Activated gamma-delta T cell treated with Interleukin-2 at 50 U/mL for 16 hours (primary cell): ENCODE measurements at places on chromosomes 16 and 17.

GRCh38 chr16:4053301-4053845 lies 62.9 kb downstream of the ADCY9 start:
- no peak for DNase-seq

DNA sequence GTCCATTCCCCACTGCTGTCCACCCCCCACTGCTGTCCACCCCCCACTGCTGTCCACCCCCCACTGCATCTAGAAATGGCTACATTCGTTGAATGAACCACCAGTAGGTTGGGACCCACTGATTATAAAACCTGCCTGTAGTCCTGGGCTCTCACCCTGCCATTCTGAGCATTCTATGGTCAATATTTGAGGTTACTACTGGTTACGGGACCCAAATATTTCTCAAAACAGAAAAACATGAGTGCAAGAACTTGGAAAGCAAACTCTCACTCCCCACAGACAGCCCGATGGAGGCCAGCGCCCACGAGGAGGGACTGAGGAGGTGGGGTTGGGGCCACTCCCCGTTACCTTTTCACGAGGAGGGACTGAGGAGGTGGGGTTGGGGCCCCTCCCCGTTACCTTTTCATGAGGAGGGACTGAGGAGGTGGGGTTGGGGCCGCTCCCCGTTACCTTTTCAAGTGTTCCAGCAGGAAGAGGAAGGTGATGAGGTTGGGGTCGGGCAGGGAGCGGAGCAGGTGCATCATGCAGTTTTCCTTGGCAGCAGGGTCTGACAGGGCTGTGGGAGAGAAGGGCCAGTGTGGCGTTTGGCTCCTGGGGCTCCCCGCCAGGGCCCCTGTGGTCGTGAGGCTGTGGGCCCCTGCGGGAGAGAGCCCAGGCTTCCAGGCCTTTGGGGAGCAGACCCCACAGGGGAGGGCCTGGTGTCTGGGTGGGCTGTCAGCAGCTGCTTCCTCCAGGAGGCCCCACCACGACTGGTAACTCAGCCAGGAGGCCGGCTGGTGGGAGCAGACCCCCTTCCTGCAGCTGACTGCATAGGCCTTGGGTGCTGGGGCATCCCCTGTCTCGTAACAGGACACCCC lies 12.5 kb downstream of the TIMM22 start:
- DNase-seq = no peak

DNA sequence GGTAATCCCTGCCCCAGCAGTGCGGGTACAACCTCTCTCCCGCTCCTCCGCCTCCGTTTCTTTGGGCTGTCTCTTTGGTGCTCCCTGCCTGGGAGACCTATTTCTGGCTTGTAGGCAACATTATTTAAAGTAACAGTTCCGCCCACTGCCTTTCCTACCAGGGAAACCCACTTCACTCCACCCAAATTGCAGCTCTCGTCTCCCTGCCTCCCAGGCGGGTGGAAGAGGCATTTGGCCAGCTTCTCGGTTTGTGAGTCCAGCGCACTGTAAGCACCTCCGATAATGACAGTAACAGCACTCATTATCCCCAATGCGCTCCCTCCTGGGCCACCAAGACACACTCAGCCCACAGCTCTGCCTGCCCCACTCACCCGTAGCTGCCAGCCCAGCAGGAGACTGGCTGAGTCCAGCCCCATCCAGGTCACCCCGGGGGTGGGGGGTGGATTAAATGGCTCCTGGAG lies 165.1 kb upstream of the CDC42EP4 start:
- DNase-seq = no peak

GRCh38 chr17:49390548-49391324 lies 23.9 kb downstream of the PHB1 start:
- peak; percentile 10 for DNase-seq

DNA sequence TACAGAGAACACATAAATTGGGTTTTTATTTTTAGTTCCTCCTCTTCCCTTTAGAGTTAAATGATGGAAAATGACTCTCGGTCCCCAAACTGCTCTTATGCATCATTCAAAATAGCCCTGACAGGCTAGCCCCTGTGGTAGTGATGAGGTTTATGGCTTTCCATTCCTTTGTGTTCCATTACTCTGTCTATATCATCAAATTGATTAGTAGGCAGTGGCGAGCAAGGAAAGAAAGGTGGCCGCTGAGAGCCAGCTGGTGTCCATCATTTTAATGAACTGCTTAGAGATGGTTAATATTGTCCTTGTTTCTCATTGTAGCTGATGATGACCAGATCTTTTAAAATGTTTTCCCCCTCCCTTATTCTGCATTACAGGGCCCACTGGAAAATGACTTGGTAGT lies 179.5 kb downstream of the PHKB start:
- DNase-seq = no peak

GRCh38 chr17:60508384-60508980 lies 17.6 kb downstream of the APPBP2 start:
- DNase-seq = no peak

- peak; percentile 61 for DNase-seq
Measured at GRCh38 chr16:4116325-4117249, at the start of gene ADCY9. ADCY9 (minus strand) TSS chr16:4116442; CDS start chr16:4115442, 1,000 bp downstream.

- DNase-seq = no peak
Measured at GRCh38 chr17:27396045-27396444, 60.2 kb upstream of the KSR1 start.

DNA sequence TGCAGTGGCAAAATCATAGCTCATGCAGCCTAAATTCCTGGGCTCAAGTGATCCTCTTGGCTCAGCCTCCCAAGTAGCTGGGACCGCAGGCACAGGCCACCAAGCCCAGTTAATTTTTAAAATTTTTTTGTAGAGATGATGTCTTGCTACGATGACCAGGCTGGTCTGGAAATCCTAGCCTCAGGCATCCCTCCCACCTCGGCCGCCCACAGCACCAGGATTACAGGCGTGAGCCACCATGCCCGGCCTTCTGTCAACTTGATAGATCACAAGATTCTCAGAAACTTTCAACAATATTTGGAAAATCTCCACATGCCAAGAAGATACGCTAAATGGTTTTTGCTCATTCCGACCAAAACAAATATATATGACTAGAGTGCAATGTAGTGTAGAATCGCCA lies 111.0 kb downstream of the ADCY9 start:
- DNase-seq = no peak

DNA sequence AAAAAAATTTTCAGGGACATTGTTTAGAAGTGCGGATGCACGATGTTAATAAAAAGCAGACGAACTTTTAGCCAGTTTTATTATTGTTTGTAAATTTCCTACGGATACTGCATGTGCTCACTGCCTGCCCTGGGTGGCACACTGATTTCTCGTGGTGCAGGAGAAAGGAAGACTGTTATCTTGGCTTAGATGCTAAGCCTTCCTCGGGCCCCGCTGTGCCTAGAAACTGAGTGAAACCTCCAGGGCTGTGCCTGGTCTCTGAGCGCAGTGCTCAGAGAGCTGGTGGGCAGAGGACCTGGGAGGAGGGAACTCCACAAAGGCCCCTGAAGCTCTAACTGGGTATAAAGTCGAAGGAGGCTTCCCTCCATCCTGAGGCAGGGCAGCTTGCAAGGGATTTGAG lies 35.4 kb upstream of the TNRC6C start:
- DNase-seq = no peak

DNA sequence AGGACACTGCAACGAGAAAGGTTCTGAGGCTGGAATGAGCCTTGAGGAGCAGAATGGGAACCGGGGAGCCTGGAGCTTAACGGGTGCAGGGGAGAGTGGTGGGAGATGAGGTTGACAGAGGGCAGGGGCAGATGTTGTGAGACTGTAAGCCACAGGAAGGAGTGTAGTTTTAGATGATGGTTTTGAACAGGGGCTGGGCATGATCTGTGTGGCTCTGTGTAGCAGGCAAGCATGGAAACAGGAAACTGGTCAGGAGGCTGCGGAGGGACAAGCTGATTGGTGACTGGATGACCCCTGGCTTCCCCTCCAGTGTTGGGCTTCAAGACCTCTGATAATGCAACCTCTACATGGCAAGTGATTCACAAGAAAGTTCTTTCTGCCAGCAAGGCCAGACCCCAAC lies 1.4 kb upstream of the CNGB1 start:
- DNase-seq = no peak

DNA sequence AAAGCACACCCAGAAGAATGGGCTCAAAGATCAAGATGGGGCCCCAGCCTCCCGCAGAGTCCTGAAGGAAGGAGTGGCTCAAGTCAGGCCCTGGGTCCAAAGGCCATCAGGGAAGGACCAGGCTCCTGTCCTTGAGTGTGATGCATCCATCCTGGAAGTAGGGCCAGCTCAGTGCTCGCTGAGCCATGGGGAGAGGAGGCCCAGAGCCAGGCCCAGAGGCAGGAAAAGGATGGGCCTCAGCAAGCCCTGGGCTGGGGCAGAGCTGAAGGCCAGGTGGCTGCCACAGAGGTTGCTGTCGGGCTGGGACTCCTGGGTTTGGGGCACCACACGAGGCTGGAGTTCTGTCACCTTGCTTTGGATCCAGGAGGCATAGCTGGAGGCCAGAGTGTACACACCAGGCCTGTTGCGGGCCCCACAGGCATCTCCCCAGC lies 3.7 kb downstream of the PRSS8 start:
- no peak for DNase-seq

DNA sequence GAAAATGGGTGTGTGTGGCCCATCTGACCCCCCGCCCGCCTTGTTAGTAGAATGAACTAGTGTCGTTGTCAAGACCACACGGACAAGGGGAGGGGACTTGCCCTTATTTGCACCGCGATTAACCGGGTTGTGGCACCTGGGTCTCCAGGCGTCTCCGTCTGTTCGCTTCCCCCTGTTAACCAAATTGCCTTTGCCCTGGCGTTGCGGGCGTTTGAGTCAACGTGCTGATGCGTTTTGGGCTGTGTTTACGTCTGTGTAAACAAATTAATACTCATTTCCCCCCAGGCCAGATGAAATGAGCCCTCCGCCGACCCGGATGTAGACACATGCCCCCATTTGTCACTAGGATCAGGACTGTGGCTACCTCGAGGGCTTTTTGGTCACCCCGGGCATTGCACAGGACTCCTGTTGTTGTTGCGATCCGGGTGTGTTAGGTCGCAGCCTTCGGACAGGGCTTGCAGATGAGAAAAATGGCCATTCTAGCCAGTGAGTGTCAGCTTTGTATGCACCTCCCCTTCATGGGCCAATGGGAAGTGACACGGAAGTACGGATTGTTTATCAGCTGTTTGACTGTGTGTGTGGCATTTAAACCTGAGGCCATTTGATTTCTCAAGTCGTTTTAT lies 906 bp downstream of the RBL2 start:
- DNase-seq = peak; percentile 63

GRCh38 chr16:17887963-17888362 lies 417.2 kb upstream of the XYLT1 start:
- DNase-seq = no peak

- peak; percentile 69 for DNase-seq
Measured at GRCh38 chr17:4947411-4948165, 742 bp downstream of the PFN1 start.

- no peak for DNase-seq
Measured at GRCh38 chr16:70467113-70467512, 12.7 kb downstream of the FCSK start.

- no peak for DNase-seq
Measured at GRCh38 chr16:53198933-53199332, 144.1 kb downstream of the CHD9 start.

DNA sequence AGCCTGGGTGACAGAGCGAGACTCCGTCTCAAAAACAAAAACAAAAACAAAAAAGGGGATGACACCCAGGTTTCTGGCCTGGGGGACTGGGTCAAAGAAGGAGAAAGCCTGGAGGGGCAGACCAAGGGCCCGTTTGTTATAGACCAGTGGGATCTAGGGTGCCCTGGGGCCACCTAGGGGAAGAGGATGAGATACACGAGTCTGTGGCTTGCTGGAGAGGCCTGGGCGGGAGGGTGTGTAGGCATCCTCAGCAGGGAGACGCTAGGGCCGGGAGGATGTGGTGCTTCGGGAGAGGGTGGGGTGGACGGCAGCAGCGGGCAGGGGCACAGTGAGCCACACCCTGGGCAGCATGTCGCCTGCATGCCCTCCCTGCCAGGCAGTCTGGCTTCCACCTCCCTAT lies 17.1 kb upstream of the CRK start:
- DNase-seq = no peak

DNA sequence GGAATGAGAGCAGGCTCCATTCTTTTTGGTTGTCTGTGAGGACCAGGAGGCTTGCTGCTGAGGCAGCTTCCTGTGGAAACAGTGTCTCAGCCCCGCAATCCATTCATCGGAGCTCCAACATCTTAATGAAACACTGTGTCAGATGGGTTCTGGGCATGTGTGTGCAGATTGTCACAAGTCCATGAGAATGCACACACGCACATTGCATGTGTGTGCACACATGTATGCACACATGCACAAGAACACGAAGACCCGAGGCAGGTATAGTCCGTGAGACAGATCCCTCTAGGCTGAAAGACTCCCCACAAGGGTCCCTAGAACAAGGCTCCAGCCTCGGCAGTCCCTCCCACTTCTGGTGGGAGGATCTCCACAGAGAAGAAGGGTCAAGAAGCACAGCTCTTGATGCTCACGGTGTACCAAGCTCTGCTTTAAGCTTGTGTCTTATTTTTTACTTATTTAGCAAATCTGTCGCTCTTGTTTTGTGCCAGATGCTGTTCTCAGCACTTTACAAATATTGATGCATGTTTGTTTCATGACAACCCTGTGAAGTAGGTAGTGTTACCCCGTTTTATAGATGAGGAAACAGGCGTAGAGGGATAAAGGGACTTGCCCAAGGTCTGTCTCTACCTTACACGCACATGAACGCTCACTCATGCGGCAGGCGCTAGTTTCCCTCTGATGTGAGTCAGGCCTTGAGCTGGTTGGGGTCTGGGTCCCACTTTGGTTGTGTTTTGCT lies 213.1 kb downstream of the SEC14L1 start:
- peak; percentile 1 for DNase-seq

- DNase-seq = no peak
Measured at GRCh38 chr17:63349478-63350000, 96.6 kb downstream of the CYB561 start.

GRCh38 chr16:56980792-56981724 lies 8.3 kb upstream of the NLRC5 start:
- no peak for DNase-seq

- DNase-seq = no peak
Measured at GRCh38 chr17:31425282-31426040, 34.0 kb downstream of the RAB11FIP4 start.

DNA sequence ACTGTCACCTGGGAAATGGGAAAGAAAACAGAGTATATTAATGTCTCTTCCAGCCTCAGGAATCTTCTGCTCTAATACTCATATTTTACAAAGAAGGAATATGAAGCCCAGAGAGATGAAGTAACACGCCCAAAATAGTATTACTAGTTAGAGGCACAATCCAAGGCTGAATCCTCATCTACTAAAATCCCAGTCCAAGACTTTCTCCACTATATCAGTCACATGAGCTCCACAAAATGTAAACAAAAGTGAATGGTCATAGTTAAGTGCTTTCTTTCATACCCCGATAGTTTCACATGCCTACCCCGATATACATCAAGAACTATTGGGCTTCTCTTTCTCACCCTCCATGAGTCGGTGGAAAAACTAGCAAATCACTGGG lies 965 bp downstream of the INTS2 start:
- DNase-seq = no peak

DNA sequence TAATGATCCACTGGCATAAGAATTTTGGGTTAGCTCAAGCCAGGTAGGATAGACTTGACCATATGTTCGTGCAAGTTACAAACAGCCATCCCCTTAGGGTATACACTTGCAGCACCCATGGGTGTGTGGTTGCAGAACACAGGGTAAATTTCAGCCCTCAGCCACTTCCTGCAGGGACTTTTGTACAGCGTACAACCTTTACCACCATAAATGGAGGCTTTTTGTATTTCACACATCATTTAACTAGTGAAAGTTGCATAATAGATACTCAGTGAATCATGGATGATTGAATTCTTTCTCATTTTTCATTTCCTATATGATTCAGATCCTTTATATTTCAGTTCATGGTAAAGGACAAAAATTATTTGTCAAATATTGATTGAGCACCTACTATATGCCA lies 473.9 kb downstream of the CDH13 start:
- no peak for DNase-seq
